ENCODE measurements at places on chromosomes 2 and 18.
A peak's percentile ranks its signal among the peaks of the same experiment; 100 is the strongest.

GRCh38 chr2:147171941-147172340 is 672.9 kb upstream of the ACVR2A start:
- DNase-seq = no peak

GRCh38 chr2:23359631-23360567 is 25.1 kb upstream of the KLHL29 start:
- no peak for DNase-seq

DNA sequence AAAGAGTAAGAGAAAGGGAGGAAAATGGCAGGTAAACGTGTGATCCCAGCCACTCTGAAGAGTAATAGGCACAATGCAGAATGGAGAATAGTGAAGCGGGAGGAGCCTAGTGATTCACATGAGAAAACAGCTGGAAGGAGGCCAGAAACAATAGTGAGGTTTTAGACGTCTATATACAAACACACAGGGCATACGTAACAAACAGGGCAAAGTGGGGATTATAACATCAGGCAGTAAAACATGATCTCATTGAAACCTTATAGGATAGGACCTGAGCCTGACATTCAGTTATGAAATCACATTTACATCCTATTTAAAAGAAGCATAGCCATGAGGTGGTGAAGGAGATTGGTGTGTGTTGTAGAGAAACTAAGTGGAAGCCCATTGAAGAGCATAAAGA is 33.0 kb upstream of the GATA6 start:
- DNase-seq = no peak

- DNase-seq = no peak
These were observed 7.4 kb downstream of the ASXL3 start for GRCh38 chr18:33585431-33585775.

- no peak for DNase-seq
These were observed 24.6 kb upstream of the CCNYL1 start for GRCh38 chr2:207686812-207687211.

DNA sequence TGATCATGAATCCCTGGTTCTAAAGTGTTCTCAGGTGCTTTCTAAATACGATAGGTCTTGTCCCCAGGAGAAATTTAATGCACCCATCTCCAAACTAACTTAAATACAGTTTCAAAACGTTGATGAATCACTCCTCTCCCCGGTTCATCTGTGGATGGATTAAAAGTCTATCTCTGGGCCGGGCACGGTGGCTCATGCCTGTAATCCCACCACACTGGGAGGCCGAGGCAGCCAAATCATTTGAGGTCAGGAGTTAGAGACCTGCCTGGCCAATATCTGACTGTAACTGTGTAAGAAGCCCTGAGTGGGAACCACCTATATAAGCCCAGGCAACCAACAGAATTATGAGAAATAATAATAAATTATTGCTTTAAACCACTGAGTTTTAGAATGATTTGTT is 78.7 kb downstream of the LONRF2 start:
- no peak for DNase-seq

- DNase-seq = no peak
These were observed 105.7 kb upstream of the TTC39C start for GRCh38 chr18:23908827-23909226.

DNA sequence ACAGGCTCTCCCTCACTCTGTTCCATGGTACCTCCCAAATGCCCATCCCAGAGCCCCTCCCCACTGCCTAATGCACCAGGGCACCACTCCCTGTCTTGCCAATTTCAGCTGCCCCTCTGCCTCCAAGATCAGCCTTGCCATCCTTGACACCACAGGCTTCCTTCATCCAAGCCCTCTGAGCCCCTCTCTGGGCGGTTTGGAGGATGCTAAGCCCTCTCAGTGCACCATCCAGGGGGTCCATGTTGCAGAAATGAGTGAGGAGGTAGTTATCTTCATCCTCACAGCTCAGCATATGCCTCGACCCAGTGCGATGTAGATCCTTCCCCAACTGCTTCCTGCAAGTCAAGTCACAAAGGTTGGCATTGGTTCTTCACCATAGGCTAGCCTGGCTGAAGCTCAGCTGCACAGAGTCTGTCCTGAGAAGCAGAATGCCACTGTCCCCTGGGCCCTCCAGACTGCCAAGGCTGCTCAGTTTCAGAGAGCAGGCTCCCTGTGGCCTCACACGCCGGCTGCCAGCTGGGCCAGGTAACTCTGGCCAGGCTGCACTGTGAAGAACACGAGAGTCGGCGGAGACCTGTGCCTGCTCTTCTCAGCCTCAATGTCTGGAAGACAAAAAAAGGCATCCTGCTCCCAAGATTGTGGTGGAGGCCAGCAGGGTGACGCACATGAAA is 9.9 kb upstream of the MAP3K2 start:
- no peak for DNase-seq

DNA sequence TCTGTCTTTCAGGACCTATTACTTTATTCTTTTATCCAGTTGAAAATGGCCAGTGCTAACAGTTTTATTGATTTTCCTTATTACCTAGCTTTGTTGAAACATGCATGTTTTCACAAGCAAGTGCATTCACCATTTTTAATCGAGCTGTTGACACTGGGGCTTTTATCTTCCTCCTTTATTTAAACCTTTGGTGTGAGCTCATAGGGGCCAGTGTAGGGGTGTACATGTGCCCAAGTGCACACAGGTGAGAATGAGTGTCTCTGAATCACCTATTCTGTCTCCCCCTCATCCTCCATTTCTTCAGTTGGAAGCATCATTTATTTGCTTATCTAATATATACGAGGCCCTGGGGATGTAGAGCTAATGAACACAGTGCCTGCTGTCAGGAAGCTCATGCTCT is 199.1 kb downstream of the PRKCE start:
- DNase-seq = no peak

- no peak for DNase-seq
These were observed 62.0 kb upstream of the WDR75 start for GRCh38 chr2:189379287-189379630.

GRCh38 chr2:70574109-70574508 is 20.5 kb upstream of the TGFA start:
- no peak for DNase-seq

DNA sequence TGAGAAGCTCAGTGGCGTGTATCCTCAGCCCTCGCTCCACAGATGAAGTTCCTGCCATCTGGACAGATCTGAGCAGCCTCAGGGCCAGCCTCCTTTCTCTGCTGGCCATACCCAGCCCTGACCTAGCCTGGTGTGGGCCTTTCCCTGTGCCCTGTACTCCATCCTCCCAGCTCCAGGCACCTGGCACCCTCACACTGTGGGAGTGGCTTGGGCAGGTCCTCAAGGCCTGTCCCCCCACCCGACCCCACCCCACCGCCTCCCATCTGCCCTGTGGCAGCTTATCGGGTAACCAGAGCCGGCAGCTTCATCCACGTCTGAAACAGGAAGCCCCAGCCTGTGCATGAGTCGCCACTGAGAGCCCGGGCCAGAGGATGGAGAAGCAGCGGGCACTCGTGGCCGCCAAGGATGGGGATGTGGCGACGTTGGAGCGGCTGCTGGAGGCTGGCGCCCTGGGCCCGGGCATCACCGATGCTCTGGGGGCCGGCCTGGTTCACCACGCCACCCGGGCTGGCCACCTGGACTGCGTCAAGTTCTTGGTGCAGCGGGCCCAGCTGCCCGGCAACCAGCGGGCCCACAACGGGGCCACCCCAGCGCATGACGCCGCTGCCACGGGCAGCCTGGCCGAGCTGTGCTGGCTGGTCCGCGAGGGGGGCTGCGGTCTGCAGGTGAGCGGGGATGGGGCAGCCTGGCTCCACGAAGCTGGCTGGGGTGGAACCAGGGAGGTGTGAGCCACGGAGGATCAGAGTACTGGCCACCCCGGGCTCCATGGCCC is at the start of gene ESPNL:
Gene ESPNL, plus strand, starts transcription at position 292 of the 772 bp plus-strand sequence. Its CDS starts 80 bp downstream, at position 372.
- DNase-seq = peak; percentile 2

DNA sequence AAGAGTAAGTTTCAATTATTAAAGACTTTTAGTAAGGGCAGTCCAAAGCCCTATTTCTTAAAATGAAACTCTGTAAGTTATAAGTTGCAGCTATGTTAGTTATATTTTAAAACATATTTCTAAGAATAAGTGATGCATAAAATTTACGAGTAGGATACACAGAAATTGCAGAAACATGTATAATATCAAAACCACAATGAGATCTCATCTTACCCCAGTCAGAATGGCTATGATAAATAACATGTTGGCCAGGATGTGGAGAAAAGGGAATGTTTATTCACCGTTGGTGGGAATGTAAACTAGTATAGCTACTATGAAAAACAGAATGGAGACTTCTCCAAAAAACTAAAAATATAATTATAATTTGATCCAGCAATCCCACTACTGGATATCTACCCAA is 201.2 kb downstream of the CBLN2 start:
- DNase-seq = no peak

DNA sequence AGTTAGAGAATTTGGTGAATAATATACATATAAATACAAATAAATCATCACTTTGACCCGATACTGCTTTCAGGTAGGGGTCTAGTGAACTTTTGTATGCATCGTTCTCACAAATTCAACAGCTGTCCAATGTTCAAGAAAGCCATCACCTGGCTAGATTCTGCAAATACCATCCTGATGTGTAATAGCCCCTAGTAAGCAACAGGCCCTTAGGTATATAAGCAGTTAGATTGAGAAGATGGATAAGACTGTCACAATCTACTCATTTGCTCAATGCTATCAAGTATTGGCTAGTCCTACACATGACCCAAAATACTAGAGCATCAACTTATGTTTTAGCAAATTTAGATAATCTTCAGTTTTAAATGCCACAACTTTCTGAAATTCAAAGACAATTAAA is 20.7 kb upstream of the DSG1 start:
- DNase-seq = no peak

GRCh38 chr2:202780514-202781021 is 91.0 kb downstream of the ICA1L start:
- no peak for DNase-seq

DNA sequence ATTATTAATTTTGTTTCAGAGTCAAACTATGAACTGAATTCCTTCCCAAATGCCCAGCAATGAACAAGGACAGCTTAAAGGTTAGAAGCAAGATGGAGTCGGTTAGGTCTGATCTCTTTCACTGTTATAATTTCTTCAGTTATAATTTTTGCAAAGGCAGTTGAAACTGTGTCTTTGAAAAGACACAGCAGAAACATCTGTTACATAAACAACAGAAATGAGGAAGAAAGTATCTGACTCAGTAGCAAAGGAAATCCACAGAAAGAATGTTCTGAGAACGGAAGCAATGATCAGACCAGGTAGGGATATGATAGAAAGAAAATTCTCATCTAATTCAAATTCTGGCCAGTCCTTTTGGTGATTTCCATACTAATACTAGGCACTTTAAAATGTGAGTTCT is 5.2 kb upstream of the RMC1 start:
- DNase-seq = no peak

DNA sequence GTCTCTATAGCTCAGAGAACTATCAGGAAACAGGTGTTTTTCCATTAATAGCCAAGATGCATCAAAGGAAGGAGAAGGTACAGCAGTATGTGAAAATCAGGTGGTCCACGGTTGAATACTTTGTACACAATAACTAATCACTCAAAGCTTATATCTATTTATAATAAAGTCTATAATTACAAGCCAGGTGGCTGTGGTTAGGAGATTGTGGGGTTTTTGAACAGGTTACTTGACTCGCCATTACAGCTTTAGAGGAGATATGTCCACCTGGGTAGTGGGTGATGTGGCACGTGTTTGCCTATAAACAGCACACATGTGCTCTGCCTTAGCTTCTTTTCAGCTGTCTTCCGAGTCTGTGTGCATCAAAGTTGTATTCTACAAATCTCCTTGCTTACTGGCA is 892.2 kb upstream of the ZEB2 start:
- DNase-seq = no peak

GRCh38 chr18:23331091-23331920 is 121.8 kb upstream of the RIOK3 start:
- no peak for DNase-seq

DNA sequence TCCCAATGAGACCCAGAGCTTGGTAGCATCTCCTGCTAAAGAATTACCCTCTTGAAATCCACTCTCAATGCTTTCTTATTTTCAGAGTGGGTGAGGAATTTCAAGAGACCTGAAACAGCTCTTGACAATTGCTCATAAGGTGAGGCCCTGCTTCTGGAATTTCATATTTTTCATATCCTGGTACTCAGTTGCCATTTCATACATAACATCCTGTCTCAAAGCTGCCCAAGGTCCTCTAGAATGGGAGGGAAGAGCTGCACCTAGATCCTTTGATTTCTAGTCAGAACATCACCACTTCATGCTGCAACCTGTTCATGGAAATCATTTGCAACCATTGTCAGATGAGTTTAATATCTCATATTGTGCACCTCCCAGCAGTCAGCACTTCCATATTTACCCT is 404.8 kb upstream of the GALNT5 start:
- DNase-seq = no peak

DNA sequence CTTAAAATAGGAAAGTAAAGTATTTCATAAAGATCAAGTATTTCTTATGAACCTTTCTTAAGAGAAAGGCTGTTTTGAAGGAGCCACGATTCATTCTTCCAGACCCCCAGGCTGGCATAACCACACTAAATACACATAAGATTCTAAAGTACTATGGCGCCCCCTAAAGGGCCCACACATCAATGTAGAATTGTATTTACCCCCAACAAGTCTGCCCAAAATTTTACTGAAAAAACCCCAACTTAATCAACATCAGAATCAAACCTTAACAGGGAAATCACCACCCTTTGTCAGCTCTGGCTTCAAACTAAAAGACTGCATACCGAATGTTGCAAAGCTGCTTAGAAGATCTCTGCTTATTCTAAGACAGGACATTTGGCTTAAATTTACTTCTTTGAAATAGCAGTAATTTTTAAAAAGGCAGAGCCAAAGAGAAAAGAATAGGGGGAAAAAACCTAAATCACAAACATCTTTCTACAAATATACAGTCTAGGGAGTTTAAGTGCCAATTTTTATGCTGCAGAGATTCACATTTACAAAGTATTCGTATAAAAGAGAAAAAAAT is 20.4 kb upstream of the BCL2 start:
- no peak for DNase-seq

DNA sequence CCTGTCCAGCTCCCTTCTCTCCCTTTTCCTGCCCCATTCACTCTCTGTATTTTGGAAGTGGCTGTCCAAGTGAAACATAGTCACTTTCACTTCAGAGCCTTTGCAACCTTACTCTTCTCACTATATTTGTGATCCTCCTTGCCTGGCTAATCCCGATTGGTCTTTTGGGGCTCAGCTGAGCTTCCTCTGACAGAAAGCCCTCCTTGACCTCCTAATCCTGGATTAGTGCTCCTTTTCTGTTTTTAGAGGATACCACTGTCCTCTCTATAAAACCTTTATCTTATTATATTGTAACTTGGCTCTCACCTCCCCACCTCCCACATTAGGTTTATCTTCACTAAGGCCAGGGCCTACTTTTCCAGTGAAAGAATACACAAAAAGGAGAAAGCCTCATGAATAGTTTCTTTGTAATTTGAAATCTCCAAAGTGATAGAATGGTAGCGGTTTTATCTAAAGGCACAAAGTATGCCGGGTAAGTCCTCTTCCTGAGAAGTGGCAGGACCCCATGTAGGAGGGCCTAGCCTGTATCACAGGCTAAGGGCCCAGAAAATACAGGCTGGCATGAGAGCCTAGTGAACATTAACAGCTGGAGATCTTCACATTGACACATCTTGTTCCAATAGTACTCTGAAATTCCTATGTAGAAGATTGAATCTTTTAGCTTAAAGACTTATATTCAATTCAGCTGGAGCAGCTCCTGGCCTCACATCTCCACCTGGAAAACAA is 83.1 kb upstream of the GAREM1 start:
- DNase-seq = no peak

GRCh38 chr2:7071916-7072556 is 154.8 kb downstream of the RNF144A start:
- no peak for DNase-seq
